ENCODE measurements at places on chromosomes 3 and 15.

DNA sequence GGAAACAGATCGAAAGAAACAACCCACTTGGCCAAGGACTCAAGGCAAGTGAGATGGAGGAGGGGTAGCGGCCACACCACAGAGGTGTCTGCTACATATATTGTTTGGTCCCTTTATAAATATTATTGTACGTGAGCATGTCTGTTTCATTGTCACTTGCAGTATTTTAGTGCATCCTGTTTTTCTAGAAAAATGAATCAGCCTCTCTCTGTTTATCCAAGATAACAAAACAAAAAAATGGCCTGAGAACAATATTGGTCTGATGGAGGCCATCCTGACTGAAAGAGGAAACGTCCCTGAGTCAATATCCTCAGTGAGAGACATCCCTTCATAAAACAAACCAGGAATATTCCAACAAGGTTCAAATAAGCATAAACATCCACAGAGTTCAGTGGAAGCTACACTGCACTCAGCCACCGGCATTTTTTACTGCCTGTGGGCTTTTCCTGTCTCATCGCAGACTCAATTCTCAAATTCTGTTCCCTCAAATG is 42.0 kb downstream of the WWTR1 start:
- DNase-seq, result no peak

DNA sequence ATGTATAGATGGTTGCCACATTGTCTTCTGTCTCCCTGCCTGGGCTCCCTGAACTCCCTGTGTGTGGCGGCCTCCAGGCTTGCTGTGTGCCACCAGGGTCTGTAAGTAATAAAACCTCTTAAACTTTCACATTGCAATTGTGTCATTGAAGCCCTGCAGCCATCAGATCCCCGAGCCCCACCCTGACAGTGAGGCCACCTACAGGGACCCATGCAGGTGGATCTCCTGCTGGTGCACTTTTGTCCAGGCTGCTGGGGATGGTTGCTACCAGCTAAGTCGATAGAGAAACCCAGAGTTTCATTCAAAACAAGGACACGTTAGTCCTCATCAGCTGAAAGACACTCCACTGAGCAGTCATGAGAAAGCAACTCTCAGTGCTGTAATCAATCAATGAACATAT is 133.6 kb upstream of the PRICKLE2 start:
- DNase-seq, result no peak

DNA sequence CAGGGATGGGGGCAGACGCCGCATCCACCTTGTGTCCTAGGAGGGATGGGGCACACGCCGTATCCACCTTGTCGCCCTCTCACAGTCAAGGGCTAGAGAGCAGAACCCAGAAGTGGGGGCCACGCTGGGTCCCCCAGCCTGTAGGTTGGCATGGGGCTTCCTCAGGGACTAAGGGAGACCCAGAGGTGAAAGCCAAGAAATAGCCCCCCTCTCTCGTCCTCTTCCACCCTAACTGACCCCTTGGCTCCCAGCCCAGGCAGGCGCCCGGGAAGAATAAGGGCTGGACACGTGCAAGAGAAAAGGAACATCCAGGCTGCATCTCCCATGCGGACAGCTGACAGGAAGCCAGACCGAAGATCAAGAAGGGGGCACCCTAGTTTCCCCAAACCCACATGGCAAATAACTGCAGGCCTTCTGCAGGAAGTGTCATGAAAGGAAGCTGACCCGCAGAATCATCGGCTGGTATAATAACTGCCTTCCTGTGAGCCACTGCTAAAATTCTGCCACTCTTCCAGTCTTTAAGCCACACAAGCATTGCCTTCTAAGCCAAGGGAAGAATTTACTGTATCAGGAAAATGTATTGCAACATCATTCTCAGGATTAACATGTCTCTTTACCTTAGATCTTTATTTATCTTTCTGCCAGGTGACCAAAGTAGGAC is 38.5 kb upstream of the TFRC start:
- DNase-seq, result no peak

- peak; percentile 72 for DNase-seq
These were observed 35.7 kb upstream of the BLM start for GRCh38 chr15:90681480-90681879.

DNA sequence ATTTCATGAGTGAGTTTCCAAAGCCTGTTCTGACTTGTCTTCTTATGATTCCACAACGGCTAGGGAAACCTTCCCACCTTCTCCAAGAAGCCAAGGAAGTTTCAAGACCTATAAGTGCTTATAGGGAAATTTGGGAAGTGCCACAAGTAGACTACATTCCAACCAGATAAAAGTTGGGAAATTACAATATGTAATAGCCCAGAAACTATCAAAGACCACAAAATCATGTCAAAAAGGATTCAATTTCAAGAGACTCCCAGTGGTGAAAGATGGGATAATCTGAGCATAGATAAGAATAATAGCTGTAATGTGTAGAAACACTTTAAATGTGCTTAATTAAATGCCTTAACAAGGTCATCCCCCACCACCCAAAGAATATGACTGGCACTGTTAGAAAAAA is 169.2 kb upstream of the SLC2A2 start:
- DNase-seq, result no peak

DNA sequence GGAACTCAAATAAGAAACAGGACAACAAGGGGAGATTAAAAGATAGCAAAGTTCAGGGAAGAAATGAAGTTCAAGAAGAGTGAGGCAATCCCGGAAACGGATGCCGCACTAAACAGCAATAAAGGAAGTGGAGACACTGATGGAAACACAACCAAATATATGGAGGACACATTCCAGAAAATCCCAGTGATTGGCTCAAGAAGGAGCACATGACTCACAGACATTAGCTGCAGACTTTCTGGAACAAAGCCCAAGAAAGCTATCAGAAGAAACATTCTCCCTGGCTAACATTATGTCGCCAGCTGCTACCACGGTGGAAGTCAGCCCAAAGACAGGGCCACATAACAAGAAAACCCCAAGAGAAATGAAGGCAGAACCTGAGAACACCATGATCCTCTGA is 18.1 kb upstream of the VGLL4 start:
- DNase-seq, result peak; percentile 37

DNA sequence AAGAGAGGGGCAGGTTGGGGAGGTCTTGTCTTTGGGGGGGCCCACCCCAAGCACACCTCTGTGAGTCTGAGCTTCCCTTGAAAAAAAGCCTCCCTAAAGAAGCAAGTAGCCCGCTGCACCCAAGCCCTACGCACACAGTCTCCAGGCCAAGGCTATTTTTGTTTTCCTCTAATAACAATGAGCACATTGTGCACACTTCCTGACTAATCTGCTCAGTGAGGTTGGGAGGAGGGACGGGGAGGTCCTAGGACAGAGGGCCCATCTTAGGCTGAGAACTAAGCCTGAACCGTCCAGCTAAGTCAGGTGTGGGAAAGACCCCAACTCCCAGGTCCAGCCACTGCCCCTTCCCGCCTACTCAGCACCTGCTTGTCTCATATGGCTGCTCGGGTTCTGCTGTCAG is 87.2 kb downstream of the HMG20A start:
- DNase-seq, result peak; percentile 65

DNA sequence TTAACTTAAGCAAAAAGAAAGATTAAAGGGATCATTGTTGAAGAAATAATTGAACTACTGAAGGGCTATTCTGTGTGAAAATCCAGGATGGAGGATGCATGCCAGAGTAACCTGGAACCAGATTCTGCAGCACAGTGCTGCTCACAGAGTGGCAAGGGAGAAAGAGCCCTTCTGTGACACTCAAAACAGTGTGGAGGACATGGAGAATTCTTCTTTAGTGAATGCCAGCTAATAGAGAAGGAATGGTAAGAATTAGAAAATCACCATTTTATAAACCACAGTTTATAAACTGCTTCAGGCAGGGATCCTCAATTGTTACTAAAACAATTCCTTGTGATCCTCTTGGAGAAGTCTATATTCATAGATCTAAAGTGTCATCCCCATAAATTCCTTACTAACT is 70.4 kb upstream of the ARHGEF26 start:
- no peak for DNase-seq

DNA sequence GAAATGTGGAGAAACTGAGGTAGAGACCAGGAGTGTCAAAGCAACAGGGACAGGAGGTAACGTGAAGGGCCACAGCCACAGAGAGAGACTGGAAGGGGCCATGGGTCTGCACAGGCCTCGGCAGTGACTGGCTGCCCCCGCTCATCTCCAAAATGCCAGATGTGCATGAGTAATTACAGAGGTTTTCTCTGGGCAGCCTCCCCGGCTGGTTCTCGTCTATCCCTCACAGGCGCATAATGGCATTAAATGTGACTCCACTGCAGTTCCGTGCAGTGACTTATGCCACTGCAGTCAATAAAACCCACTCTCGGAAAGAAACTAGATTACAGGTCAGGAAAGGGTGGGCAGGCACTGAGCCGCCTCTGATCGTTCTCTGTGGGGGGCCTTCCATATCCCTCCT is 74.7 kb downstream of the WDR76 start:
- no peak for DNase-seq

DNA sequence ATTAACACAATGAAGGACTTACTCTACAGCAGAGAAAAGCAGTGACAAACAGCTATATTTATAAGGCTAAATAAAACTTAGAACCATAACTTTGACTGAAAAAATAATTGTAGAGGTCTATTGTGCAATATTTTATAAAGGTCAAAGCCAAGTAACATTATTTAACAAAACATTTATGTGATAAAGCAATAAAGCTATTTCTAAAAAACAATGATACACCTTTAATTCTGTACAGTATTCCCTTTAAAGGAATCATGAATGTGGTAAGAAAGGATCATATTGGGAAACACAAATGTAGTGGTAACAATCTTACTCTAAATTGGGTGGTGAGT is 236.4 kb downstream of the ISL2 start:
- no peak for DNase-seq

DNA sequence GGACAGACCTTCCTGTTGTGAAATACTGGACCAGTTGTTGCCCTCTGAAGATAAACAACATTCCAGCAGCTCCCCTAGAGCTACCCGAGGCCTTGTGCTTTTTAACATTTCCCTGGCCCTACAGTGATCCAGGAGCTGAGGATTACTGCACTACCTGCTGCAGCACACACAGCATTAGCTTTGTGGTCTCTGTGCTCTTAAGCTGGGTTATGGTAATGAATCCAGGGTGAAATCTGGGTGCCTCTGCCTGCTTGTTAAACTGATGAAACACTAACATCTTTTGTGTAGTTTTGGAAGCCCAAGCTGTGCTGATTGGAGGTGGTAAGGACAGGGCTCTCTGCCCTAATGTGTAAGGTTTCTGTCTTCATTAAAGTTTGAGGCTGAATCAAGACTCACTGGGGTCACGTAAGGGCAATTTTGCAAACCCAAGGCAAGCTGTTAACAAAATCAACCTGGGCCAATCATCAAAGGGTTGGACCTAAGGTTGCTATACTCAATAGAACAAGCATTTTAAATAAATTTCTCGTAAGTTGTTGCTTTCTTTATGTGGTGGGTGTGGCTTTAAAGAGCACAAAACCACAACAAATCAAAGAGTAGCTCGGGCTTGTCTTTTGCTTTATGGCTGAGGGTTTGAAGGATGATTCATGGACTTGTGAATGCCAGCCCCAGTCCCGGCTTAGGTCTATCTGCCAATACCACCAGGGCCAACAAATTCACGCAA is 183.9 kb downstream of the TPRG1 start:
- DNase-seq, result peak; percentile 93

DNA sequence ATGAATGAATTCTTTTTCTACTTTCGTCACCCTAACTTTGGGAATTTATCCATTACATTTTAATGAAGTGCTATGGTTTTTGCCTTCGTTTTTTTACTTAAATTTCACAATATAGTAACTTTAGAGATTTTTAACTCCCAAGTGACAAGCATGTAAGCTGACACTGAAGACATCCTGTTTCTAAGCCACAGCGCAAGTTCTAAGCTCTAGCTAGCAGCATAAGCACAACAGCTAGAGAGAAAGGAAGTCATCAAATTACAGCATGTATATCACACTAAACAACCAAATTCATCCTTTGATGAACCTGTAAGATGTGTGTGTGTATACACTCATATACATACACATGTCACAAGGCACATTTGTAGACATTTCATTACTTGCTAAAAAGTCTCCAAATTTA is 119.3 kb downstream of the P3H2 start:
- DNase-seq, result no peak

GRCh38 chr3:73773233-73773632 is 148.5 kb upstream of the PDZRN3 start:
- DNase-seq, result no peak

GRCh38 chr3:71597286-71597685 is 13.8 kb upstream of the FOXP1 start:
- DNase-seq, result no peak

GRCh38 chr15:31528846-31529245 is 202.2 kb downstream of the KLF13 start:
- no peak for DNase-seq

DNA sequence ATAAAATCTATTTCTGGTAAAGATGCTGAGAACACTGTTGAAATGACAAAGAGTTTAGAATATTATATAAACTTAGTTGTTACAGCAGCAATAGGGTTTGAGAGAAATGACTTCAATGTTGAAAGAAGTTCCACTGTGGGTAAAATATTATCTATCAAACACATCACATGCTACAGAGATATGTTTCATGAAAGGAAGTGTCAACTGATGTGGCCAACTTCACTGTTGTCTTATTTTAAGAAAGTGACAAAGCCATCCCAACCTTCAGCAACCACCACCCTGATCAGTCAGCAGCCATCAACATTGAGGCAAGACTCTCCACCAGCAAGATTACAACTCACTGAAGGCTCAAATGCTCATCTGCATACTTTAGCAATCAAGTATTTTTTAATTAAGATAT is 20.2 kb downstream of the TMEM39A start:
- no peak for DNase-seq

DNA sequence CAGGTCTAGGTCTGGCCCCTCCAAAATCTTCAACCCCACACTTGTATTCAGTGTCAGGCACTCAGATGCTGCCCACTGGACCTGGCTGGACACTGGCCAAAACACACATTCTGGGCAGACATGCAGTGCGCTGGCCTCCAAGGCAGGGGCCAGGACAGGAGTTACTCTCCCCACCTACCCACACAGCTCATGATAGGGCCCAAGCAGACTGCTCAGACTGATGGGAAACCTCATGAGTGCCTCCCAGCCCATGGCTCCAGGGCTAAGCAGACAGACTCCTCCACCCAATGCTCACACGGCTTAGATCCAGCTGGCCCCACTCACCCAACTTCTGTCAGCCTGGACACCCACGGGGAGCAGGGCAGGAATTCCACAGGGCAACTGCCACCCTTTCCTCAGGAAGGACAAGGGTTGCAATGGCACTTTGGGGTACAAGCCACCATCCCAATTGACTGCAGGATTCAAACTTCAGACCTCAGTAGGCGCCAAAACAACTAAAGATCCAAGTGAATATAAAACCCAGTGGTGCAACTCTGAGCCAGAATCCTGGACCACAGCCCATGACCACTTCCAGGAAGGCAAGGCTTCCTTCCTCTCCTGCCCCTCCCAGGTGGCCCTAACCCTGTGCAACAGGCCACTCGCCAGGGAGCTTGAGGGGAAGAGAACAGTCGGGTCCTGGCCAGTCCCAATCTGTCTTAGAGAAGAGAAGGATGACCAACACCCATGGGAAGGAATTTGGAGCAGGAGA is 1.4 kb downstream of the LTF start:
- no peak for DNase-seq

- no peak for DNase-seq
These were observed 18.5 kb upstream of the VPS39 start for GRCh38 chr15:42226648-42227047.

GRCh38 chr3:37905987-37906674 is 44.5 kb downstream of the CTDSPL start:
- DNase-seq, result no peak

Data from MCF 10A (cell line).